ENCODE measurements at places on chromosomes 3 and 15.

DNA sequence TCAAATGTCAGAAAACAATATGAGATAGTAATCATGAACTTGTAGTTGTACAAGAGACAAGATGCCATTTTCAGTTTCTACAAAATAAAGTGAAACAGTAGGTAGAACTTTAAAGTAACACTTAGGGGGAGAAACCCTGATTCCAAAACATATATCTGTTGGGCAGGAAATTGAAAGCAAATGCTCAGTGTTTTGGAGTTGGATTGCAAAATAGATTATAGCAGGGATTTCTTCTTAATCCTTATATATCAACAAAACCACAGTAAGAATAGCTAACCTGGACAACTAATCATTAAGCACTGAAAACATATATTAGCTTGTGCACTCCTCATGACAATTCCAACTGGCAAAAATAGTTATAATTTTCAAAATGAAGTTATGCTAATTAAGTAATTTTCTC, 46.9 kb downstream of the COMMD2 start:
- DNase-seq, result no peak

GRCh38 chr3:42459151-42459550, 43.3 kb upstream of the VIPR1 start:
- no peak for DNase-seq

- no peak for DNase-seq
These were observed 69.0 kb upstream of the FNDC3B start for GRCh38 chr3:171970301-171970788.

GRCh38 chr3:89908711-89909213, 801.3 kb downstream of the EPHA3 start:
- DNase-seq, result no peak

- no peak for DNase-seq
These were observed 44.4 kb downstream of the STARD9 start for GRCh38 chr15:42619656-42620371.

DNA sequence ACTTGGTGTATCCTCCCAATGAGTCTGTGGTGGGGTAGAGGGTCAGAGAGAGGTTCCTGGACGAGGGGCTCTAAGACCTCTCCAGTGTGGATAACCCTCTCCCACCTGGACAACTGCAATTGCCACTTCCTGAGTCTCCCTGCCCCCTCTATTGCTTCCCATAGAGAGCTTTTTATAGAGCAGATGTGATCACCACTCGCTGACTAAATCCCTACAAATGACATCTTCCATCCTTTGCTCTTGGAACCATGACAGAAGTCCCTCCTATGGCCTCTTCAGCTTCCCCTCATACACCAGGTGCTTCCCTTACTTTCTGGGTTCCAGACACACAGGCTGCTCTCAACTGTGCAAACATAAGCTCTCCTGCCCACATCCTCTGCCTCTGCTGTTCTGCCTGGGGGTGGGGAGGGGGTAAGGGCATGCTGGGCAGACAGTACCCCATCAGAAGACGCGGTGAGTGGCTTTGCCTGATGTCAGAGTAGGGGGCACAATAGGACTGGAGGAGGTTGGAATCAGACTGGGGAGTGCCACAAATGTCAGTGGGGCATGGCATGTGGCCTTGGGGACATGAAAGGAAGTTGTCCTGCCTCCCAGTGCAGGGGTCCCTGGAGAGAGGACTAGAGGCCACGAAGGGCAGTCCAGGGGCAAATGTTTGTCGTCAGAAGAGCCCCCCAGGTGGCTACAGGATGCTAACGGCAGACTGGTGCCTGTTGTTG, 15.2 kb downstream of the ITIH3 start:
- DNase-seq, result no peak

- no peak for DNase-seq
These were observed 42.5 kb upstream of the PIK3CB start for GRCh38 chr3:138877226-138877625.

GRCh38 chr3:12566976-12567375, 10.1 kb downstream of the MKRN2 start:
- DNase-seq, result no peak

DNA sequence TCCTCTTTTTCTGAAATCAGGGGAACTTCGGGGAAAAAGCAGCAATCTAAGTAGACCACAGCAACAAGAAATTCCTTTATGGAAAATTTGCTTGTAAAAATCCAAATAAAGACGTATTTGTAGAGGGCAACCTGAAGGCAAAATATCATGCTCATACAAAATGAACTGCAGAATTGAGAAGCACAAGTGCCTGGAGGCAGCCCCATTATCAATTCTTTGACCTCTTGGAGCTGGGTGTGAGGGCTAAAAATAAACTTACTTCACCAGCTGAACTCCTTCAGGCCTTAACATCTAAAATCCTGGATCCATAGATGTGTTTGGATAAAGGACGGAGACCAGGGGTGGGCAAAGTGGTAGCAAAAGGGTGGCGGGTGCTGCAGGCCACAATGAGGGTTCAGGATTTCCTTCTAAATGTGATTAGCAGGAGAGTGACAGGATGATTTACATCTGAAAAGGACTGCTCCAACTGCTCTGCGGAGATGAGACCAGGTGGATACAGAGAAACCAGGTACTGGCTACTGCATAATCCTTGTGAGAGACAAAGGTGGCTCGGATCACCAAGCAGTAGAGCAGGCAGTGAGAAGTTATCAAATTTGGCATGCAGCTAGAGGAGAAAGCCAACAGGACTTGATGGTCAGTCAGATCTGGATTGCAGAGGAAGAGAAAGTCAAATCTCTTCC, 81.7 kb upstream of the TJP1 start:
- DNase-seq, result no peak

- no peak for DNase-seq
These were observed at the start of gene KCNMB2 for GRCh38 chr3:178536211-178537079. Gene KCNMB2 (plus strand): TSS chr3:178536436.

DNA sequence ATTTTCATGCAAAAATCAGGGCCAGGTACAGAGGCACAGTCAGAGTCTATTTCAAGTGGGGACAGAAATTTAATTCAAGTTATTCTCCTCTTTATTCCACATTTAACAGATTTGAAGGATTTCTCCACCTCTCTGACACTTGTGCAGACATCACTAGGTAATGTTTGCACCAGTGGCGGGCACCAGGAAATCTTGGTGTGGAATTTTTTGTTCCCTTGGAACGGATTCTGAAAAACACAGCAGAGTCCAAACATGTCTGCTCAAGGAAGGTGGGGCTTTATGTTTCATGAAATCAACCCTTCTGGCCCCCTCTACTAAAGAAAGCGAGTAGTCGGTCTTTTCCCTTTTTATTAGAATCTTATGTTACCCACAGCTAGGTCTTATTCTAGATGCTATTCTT, 271.2 kb upstream of the MDFIC2 start:
- no peak for DNase-seq

- no peak for DNase-seq
These were observed 3.6 kb downstream of the CPLX3 start for GRCh38 chr15:74829991-74830390.

- DNase-seq, result no peak
These were observed 32.7 kb upstream of the TPRG1 start for GRCh38 chr3:189138901-189139610.

DNA sequence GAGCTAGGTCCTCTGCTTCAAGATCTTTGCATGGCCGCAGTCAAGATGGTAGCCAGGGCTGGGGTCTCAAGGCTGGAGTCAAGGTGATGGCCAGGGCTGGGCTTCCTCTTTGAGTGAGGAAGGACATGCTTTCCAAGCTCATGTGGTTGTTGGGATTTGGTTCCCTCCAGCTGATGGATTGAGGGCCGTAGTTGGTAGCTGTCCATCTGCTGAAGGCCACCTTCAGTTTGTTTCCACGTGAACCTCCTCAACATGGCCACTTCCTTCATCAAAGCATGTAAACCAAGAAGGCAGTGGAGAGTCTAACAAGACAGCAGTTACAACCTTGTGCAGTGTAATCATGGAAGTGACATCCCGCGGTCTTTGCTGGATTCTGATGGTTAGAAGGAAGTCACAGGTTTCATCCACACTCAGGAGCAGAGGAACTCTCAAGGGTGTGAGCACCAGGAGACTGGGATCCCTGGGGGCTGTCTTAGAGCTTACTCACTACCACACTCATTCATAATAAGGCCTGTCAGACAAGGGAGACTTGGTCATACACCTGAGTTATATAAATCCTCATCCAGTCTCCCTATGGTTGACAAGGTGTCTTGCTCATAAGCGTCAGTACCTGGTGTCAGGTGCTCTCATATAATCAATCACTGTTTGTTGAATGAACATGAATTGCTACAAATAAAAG, 42.1 kb downstream of the ABHD5 start:
- no peak for DNase-seq

DNA sequence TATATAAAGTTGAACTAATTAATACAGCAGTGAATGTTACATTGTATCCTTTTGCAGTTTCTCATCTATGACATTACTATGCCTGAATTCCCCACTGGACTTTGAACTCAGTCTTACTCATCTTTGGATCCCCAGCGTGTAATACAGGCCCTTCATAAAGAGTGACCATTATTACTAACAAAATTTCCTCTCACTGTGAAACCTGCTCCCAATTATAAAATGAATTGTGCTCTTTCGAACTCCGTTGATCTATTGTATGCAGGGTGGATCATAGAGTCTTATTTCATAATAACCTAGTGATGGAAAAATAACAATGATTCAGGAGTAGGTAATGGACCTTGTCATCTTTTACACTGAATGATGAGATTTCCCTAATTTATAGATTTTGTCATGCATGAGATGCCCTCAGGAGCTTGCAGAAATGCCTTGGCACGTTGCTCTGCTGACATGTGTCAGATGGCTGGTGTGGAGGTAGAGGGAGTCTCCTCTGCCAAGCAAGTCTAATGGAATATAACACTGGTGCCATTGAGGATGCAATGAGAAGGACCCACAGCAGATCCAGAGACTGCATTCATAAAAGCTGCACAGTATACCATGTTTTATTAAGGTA, 25.5 kb downstream of the B3GNT5 start:
- DNase-seq, result no peak

- DNase-seq, result no peak
These were observed 180.8 kb downstream of the PYDC2 start for GRCh38 chr3:191641789-191642188.

GRCh38 chr3:139299261-139300132, 44.3 kb upstream of the MRPS22 start:
- no peak for DNase-seq
